ENCODE measurements at places on chromosomes 16 and 17.

- DNase-seq, result no peak
These were observed 166.0 kb upstream of the GSE1 start for GRCh38 chr16:85446951-85447692.

DNA sequence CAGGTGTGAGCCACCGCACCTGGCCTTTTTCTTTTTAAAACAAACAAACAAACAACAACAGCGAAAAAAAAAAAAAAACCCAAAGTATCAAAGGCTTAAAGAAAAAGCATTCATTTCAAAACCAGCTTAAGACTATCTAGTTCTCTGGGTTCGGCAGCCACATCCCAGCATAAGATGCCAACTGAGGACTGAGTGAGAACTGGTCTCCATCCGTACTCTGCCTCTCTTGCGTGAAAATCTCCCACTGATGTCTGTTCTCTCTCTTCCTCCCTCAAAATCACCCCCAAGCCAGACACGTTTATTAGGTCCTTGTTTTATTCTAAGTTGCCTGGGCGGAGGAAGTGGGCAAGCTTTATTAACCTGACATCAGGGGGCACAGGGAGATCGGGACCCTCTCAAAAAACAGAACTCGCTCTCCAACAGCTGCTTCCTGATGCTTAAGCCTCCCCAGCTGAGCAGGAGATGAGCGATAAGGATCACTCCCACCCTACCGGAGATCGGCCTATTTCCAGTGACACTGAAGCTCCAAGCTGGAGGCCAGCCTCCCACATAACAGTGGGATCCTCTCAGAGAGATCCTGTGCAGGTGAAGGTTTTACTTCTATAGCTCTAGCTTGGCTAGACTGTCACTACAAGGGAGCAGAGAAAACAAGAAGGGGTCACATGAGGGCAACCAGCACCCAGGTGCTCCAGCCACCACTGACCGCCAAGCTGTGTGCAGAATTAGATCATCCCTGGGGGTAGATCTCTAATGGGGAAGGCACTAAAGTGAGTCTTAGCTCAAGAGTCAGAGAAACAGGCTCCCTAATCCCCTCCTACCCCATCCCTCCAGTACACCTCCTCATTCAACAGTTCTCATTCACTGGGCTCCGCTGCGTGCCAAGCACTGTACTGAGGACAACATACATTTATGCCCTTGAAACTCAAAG lies 13.6 kb downstream of the CDC42EP4 start:
- DNase-seq, result no peak

- peak; percentile 58 for DNase-seq
These were observed 162.7 kb upstream of the CDC42EP4 start for GRCh38 chr17:73474370-73474988.

GRCh38 chr17:1871756-1872155 lies 42.0 kb downstream of the RPA1 start:
- no peak for DNase-seq

DNA sequence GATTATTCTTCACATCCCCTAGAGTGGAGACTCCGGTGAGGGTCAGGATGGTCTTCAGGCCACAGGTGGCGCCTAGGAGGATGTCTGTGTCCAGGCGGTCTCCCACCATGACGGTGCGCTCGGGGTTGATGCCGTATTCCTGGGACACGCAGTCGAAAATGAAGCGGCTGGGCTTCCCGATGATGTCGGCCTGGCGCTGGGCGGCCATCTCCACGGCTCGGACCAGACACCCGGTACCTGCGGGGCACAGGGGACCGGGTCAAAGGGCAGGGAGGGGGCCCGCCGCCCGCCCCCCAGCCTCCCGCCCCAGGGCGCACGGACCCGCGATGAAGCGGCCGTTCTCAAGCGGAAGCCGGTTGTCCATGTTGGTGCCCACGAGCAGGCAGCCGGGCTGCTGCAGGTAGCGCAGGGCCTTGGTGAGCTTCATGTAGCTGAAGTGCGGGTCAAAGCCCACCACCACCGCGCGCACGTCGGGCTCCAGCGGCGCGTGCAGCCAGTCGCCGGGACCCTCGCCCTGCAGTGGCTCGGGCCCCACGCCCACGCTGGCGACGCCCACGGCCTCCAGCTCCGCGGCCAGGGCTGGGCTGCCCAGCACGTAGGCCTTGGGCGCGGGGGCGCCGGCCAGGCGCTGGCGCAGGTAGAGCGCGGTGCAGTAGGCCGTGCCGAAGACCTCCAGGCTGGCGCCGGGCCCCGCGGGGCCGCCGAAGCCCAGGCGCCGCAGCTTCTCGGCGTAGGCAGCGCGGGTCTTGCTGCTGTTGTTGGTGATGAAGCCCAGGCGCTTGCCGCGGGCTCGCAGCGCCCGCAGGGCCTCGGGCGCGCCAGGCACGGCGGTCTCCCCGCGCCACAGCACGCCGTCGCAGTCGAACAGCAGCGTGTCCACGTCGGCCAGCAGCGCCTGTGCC lies 572 bp downstream of the PGP start:
- no peak for DNase-seq

GRCh38 chr16:79186196-79186595 lies 414.3 kb downstream of the MAF start:
- DNase-seq, result no peak

- no peak for DNase-seq
These were observed 231.0 kb downstream of the C16orf78 start for GRCh38 chr16:49604602-49605001.

- DNase-seq, result peak; percentile 62
These were observed 27.8 kb upstream of the USP36 start for GRCh38 chr17:78868391-78868790.

- DNase-seq, result peak; percentile 66
These were observed 49.6 kb downstream of the PITPNM3 start for GRCh38 chr17:6506679-6507231.

GRCh38 chr17:83085103-83085502 lies 5.7 kb downstream of the METRNL start:
- DNase-seq, result no peak

GRCh38 chr16:4496305-4496704 lies 20.1 kb downstream of the HMOX2 start:
- peak; percentile 71 for DNase-seq

DNA sequence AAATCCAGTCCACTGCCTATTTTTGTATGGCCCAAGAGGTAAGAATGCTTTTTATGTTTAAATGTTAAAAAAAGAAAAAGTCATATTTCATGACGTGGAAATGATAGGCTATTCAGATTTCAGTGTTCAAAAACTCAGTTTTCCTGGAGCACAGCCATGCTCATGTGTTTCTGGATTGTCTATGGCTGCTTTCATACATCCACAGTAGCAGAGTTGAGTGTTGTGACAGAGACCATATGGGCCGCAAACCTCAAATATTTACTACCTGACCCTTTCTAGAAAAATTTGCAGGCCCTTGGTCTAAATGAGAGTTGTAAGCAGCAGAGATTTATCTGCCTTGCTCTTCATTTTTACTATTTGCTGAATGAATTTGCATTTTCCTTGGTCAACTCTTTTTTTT lies 264.1 kb downstream of the CBLN1 start:
- DNase-seq, result no peak

GRCh38 chr16:49441366-49441780 lies 67.8 kb downstream of the C16orf78 start:
- DNase-seq, result peak; percentile 3

- DNase-seq, result no peak
These were observed 5.2 kb upstream of the OR4D2 start for GRCh38 chr17:58161566-58161965.

GRCh38 chr16:55136356-55137150 lies 187.4 kb upstream of the IRX6 start:
- no peak for DNase-seq

DNA sequence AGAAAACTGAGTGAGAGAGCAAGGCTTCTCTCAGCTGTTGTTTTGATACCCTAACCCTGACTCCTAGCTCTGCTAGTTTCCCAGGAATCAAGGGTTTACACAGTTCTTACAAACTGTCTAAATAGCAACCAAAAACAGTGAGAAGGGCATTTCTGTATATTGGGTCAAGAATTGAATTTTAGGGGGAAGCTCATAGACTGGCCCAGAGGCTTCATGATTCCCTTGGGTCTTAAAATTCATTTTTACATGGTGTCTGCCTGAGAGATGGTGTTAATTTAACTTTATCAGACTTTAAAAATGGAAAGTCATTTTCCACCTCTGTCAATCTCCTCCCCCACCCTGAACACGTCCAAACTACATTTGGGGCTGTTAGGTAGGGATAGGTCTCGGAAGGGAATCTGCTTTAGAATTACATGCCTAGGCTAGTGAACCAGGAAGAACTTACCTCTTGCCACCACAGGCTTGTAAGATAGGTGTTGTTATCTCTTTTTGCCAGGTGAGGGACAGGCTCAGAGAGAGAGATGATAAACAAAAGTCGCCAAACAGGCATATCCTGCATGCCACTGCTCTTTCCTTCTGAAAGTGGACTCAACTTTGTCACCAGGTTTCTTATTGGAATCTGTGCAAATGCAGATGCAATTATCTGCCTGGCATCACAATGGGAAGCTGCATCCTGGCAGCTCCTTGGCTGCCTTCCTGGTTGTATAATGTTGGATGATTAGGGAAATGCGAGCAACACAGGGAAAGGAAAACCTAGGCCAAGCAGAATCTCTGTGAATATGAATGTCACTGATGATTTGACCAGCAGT lies 3.1 kb downstream of the PHAF1 start:
- no peak for DNase-seq

- DNase-seq, result no peak
These were observed 19.2 kb downstream of the CYB561 start for GRCh38 chr17:63426917-63427308.

- DNase-seq, result no peak
These were observed 110.5 kb downstream of the SDK2 start for GRCh38 chr17:73533781-73534180.

DNA sequence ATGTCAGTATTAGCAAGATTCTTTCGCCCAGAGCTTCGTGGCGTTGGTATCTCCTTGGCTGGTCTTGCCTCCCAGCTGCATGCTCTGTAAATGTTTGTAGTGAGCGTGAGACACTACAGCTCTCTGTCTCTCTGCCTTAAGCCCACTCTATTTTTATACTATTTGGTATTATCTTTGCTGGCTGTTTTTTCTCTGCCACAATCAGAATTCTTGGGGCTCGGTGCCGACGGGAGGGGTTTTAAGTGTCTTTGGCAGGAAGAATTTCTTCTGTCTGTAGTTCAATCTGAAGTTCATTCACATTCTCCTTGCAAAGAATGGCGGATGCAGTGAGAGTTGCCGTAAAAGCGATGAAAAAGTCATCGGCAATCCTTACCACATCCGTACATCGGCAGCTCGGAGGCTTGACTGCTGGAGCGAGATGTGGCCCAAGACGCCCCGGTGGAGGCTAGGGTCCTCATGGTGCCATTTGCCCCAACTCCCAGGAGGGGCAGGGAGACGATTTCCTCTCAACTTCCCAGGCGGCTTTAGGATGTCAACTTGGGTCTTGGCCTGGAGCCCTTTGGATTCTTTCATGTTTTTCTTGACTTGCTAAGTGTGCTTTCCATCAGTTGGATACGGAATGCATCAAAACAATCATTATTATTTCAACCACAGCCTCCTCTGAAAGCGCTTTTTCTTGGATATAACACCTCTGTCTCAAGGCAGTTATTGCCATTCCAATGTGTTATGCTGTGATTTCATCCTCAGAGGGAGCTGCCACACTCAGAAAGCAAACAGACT lies 132.3 kb upstream of the SDK2 start:
- DNase-seq, result no peak

DNA sequence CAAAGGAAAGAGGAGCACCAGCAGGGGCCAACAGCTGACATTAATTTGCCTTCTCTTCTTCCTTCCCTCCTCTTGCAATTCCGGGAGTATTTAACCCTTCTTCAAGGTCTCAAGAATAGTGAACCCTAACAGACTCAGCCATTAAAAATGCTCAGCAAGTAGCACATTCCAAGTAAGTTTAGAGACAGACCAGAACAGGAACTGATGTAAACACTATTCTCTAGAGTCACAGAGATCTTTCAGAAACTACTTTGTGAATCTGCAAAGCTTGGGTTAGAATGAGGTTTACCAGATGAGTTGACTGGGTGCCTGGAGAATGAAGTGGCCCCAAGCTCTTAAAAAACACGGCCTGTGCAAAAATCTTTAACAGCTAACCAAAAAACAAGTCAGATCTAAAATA lies 50.9 kb downstream of the TEX2 start:
- DNase-seq, result no peak

DNA sequence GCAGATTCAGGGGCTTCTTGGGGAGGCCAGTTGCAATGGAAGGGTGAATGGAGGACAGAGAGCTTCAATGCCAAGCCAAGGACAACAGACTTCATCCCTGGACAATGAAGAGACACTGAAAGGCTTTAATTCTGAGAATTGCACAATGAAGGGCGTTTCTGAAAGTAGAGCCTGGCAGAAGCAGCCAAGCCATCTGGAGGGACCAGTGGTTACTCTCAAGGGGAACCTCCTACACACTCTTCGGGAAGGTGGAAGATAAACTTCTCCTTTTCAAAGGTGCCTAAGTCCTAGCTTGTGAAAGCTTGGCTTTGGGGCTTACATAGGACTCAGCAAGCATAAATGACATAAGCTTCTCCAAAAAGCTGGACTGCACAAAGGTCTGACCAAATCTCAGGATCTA lies 6.2 kb upstream of the CES1 start:
- no peak for DNase-seq

DNA sequence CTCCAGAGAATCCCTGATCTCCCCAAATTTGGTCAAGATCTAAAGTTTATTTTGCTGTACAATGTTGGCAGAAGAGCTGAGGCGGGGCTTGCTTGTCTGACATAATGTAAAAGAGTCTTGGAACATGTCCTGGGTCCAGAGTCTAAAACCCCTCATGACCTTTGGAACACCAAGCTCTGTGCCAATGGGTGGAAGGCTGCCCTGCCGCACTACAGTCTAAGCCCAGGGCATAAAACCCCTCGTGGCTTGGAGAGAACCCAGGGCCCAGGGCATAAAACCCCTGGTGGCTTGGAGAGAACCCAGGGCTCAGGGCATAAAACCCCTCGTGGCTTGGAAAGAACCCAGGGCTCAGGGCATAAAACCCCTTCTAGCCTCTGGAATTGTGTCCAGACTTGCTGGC lies 36.7 kb downstream of the CCDC57 start:
- DNase-seq, result no peak

- DNase-seq, result peak; percentile 33
These were observed 1253.7 kb upstream of the CDH8 start for GRCh38 chr16:63289834-63290460.

- no peak for DNase-seq
These were observed 72.3 kb downstream of the TANGO6 start for GRCh38 chr16:68915589-68915988.

DNA sequence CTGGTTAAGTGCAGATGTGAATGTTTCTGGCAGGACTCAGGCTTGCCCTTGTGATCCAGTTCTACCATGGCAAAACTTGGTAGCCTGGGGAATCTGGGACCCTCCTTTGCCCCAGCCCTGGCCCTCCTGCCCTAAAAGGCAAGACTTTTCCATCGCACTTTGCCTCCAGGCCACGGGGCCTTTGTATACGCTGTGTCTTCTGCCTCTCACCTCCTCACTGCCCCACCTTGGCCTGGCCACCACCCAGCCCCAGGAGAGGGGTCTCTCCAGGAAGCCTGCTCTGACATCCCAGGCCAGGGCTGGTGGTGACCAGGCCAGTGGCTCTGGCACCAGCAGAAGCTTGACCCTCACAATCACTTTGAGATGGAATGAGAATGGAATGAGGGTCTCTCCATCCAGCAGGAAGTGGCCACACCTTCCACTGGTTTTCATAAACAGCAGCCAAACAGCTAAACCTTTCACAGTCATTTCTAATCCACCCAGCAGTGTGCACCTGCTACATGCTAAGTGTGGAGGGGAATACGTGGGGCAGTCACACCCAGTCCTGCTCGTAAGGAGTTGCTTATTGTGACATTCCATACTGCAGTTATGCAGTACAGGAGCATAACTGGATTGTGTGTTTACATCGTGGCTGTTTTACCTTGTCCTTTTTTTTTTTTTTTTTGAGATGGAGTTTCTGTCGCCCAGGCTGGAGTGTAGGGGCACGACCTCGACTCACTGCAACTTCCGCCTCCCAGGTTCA lies 1.6 kb upstream of the MRPL38 start:
- no peak for DNase-seq

GRCh38 chr16:14629612-14629918 lies 495 bp downstream of the PARN start:
- peak; percentile 10 for DNase-seq

Measured in HT1080 (cell line).